Fibroblast of skin of abdomen (primary cell): ENCODE measurements at places on chromosomes 11 and 22.

GRCh38 chr11:88174709-88175568 lies at the start of gene RAB38:
Gene RAB38, minus strand, starts transcription at chr11:88175443. Its CDS starts 59 bp downstream, at chr11:88175384.
- DNase-seq, result peak; percentile 61

- no peak for DNase-seq
Observed at GRCh38 chr11:117834838-117835443, 10.4 kb upstream of the FXYD2 start.

- DNase-seq, result no peak
Observed at GRCh38 chr22:22384668-22385244, 123.8 kb downstream of the ZNF280B start.

GRCh38 chr11:69284081-69284511 lies 9.9 kb upstream of the MYEOV start:
- DNase-seq, result peak; percentile 29

DNA sequence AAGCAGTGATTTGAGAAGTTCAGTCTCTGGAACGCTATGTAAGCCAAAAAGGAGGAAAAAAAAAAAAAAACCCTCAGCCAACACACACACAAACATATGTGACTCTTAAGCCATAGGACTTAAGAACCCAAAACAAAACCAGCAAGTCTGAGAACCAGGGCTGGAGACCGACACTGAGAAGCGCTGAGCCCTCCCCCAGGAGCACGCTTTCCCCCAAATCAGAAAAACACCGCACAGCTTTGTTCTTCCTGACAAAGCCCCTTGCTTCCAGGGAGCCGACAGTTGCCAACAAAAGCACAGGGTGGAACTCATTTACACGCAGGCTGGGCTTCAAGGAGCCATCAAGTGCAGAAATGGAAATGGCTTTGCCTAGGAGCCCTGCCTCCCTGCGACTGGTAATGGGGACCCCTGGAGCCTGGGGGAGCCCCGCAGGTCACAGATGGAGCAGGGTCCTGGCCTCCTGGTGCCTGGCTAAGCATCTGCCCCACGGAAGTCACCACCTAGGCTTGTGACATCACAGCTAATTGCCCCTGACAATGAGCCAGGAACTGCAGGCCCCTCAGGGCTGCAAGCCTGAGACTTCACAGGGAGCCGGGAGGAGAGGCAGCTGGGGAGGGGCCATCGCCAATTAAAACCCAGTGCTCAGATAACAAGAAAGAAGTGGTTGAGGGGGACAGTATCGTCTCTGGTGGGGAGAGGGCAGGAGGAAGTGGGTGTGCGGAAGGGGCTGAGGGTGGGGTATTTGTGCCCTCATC lies 66.9 kb downstream of the NFAM1 start:
- DNase-seq, result peak; percentile 31

GRCh38 chr11:112229746-112230433 lies 3.7 kb downstream of the PTS start:
- peak; percentile 87 for DNase-seq

DNA sequence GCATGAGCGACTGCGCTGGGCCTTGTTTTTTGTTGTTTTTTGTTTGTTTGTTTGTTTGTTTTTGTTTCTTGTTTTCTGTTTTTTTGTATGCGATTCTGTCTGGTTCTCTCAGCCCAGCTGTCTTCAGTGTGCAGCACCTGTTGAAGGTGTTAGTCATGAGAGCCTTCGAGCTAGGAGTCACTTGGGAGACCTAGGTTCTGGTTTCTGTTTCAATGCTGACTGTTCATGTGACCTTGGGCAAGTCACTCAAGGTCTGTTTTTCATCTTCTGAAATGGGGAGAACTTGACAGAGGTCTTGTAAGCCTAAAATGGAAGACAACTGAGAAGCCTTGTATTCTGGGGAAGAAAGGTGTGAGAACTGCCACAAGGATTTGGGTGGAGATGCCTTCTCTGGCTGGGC lies 1.8 kb downstream of the DCPS start:
- no peak for DNase-seq

DNA sequence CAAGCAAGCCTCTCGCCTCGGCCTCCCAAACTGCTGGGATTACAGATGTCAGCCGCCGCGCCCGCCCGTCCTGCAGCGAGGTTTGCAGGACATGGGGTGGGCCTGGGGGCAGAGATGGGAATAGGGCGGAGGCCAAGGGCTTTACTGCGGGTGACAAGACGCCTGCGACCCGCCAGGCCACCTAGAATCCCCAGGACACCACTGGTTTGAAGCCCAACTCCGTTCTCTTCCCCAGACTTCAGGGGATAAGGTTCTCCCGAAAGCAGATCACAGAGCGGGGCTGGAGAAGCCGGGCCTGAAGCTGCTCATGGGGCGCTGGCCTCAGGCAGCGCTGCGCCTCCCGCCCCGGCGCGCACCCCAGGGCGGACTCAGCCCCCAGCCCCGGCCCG lies 354 bp downstream of the POLR2L start:
- DNase-seq, result no peak

DNA sequence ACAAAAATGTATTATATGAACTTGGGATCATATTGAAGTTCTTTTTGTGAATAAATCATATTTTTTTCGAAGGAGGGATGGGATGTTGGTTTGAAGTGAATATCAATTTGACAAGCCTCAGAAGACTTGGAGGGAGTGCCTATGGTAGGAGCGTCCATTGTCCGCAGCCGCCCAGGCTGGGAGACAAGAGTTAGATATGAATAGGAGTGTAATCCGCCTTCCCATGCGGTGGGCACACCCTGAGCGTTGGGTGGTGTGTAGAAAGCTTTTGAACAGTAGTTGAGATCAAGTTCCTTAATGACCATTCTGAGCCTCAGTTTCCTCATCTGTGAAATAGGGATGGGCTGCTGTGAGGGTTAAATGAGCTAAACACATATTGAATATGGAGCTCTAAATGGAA lies 7.0 kb downstream of the CD82 start:
- no peak for DNase-seq

DNA sequence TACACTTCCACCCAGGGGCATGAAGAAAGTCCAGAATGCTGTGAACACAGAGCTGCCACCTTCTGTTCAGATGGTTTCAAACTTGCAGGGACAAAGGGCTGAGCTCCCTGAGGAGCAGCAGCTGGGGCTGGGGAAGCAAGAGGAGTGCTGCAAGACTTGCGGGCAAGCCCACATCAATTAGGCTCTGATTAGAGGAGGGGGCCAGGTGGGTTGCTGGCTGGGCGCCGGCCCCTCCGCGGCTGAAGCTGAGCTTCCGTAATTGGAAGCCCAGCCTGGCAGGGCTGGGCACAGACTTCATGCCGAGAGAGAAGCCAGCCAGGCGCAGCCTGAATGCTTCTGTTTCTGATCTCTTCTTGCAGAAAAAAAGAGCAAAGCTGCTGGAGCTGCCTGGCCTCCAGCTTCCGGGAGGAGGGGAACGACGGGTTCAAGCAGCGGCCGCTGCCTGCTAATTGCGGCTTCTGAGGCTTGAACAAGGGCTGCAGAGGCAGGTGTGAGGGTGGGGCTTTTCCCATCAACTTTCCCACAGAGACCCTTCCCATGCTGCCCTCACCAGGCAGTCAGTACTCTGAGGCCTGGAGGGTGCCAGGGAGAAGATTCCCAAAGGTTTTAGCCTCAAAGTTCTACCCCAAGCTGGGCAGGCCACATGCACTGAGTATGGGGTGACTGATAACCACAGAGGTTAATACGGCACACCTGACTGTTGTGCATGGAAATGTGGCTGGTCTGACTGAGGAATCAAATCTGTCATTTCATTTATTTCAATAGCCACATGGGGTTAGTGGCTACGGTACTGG lies 91.1 kb upstream of the LMO1 start:
- no peak for DNase-seq

DNA sequence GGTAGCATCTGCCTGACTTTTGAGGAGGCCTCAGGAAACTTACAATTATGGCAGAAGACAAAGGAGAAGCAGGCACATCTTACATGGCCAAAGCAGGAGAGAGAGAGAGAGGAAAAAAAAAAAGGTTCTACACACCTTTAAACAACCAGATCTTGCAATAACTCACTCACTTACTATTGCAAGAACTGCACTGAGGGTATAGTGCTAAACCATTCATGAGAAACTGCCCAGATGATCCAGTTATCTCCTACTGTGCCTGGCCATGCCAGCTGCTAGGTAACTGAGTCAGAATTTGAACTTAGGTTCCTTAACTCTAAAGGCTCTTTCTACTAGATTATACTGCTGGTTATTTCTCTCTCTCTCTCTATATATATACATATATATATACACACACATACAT lies 7.3 kb downstream of the HORMAD2 start:
- DNase-seq, result no peak

GRCh38 chr22:20571531-20572007 lies 64.2 kb downstream of the MED15 start:
- no peak for DNase-seq

- no peak for DNase-seq
Observed at GRCh38 chr11:2445746-2446551, 1.1 kb downstream of the KCNQ1 start.

- no peak for DNase-seq
Observed at GRCh38 chr11:27973851-27974536, 134.0 kb downstream of the KIF18A start.

DNA sequence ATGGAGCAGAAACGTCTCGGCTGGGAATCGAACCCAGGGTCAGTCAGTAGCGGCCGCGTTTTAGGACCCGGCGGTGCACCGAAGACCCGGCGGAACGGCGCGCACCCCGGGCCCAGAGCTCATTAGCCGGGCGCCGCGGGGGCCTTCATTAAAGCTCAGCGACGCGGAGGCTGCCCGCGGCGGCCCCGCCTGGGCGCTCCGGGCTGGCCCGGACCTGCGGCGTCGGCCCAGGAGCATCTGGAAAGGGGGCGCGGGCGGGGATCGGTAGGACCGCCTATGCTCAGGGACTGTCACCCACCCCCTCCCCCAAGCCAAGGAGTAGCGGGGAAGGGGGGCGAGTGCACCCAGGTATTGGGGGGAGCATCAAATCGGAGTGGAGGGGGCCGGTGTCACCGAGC lies 52.2 kb downstream of the CYTH4 start:
- no peak for DNase-seq

DNA sequence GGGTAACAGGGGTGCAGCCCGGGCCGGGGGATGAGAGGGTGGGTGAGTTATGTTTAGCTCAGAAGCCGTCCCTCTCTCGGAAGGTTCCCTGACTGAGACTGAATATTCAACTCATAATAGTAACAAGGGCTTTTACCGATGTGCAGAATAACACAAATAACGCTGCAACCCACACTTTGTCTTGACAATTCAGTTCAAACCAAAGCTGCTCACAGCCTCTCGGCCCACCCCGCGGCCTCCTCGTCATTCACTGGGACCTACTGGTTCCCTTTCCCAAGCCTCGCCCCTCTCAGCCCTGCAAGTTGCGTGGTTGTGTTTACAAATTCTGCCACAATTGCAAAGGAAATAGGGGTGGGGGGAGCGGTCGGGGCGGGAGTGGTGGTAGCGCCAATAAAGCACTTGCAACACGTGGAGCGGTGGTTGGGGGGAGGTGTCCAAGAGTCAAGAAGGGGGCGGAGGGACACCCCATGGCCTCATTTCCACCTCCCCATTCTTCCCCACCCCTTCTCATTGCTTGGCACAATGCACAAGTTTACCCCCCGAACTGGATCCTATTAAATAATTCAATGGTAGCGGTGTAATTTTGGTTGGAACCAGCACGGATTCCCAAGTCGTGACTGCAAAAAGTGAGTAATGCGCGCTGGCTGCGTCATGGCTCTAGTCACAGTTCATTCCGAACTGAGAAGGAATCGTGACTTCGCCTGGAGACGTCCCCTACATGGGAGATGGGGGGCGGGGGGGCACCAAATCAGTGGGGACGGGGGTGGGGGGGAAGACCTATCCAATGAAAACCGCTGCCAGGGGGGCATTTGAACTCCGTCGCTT lies 102.0 kb upstream of the HSD17B12 start:
- DNase-seq, result peak; percentile 48

DNA sequence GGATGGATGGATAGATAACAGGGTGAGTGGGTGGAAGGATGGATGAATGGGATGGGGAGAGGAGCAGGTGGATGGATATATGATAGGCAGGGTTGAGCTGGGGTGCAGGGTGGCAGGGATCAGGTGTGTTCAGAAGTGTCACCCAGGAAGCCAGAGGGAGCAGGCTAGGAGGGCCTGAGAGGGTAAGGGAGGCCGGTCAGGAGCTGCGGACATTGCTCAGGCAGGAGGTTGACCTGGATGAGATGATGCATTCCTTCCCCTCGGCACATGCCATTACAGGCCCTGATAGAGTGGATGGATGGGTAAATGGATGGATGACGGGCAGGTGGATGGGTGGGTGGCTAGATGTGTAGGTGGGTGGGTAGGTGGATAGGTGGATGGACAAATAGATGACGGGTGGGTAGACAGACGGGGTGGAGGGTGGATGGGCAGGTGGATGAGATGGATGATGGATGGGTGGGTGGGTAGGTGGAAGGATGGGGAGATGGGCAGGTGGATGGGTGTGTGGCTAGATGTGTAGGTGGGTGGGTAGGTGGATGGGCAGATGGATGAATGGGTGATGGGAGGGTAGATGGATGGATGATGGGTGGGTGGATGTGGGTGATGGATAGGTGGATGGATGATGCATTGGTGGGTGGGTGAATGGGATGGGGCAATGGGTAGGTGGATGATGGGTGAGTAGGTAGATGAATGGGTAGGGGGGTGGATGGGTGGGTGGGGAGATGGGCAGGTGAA lies 8.0 kb downstream of the DHCR7 start:
- DNase-seq, result no peak

- DNase-seq, result no peak
Observed at GRCh38 chr11:12182302-12182675, 71.9 kb downstream of the MICAL2 start.

DNA sequence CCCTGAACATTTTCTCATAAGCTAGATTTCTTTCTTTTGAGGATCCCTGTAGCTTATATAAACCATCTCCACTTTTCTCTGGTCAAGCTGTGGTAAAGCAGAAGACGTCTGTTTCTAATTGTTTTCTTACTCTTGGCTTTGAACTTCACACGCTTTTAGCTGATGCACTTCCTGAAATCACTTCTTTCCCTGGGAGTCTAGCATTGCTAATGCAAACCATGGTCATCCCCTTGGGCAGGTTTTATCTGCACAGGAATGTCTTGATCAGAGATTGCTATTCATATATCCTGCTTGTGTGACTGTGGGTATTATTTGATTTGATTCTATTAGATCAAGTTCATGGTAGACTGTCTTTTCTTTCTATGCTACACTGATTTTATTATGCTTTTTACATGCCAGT lies 199.2 kb upstream of the POU2AF2 start:
- no peak for DNase-seq

DNA sequence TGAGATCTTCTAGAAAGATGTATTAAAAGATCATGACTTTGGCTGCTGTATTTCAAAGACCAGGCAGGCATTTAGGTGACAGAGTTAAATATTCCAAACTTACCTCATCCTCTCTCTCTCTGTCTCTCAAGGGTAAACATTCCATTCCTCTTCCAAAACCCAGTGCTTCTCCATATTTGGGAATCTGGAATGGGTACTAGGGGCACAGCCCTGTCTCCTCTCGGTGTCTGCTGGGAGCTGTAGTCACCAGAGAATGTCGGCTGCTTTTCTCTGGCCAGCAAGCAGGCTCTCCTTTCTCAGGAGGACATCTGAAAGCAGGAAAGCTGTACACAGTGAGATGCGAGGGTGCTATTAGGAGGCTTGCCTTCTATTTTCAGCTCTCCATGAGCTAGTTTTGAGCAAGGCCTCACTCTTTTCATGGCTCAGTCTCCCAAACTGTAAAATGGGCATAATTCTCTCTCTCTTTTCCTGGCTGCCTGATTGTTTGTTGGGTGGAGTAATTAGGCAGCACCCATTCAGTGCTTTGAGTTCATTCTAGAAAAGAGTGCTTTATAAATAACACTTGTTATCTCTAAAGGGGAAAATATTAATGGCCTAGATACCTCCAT lies 9.3 kb upstream of the PEX26 start:
- DNase-seq, result peak; percentile 82

- DNase-seq, result peak; percentile 21
Observed at GRCh38 chr11:10942620-10943019, 84.8 kb upstream of the ZBED5 start.
